ENCODE measurements at places on chromosomes 6 and 20. TPM values are rescaled to one million over a fixed set of nuclear protein-coding genes. Genes with fewer than 3 reads are reported as not detected.

Gene PRSS35
- not detected for total RNA-seq

- no peaks in the 10 kb centered on the region for H3K4me1 ChIP-seq
- no peak overlapping the region for H3K4me3 ChIP-seq
- no peak for DNase-seq
- no peak overlapping the region for H3K27ac ChIP-seq
Observed at GRCh38 chr6:82183642-82184282, 63.8 kb downstream of the IBTK start.

GRCh38 chr6:6681075-6681849 lies 92.7 kb downstream of the LY86 start:
- H3K4me1 ChIP-seq: peaks cover 5% of the 10 kb centered on the region
- no peak for DNase-seq
- no peak overlapping the region for H3K4me3 ChIP-seq

Gene LTA
- total RNA-seq: not detected

- peaks cover 8% of the 10 kb centered on the region for H3K36me3 ChIP-seq
- no peak overlapping the region for H3K4me3 ChIP-seq
- no peak for DNase-seq
Observed at GRCh38 chr6:156832669-156833068, 55.5 kb downstream of the ARID1B start.

Gene CD109
- total RNA-seq: 3.2 TPM

Gene FGD2
- 292 TPM for total RNA-seq

DNA sequence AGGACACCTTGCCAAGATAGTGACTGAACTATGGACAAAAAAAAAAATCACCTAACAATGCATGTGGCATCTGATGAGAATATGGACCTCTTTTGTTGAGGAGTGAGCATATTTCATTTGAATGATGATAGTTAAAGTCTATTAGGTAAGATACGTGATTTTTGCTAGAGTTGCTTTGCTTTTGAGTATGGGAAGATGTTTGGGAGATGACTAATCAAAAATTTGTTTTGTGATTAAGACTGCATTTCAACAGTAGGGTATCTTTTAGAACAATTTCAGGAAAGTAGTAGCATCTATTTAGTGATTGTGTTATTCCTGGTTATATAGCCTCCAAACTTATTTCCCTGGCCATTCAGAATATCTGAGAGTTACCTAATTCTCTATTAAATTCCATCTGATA lies 878.6 kb upstream of the CITED2 start:
- no peaks in the 10 kb centered on the region for H3K4me1 ChIP-seq
- no peak for DNase-seq
- no peak overlapping the region for H3K4me3 ChIP-seq
- no peaks in the 10 kb centered on the region for H3K27me3 ChIP-seq
- H3K27ac ChIP-seq: no peak overlapping the region

Gene GMNN
- 14.0 TPM for total RNA-seq

GRCh38 chr20:62590309-62591121 lies 51.8 kb upstream of the SLCO4A1 start:
- H3K27ac ChIP-seq: no peak overlapping the region
- H3K4me1 ChIP-seq: no peaks in the 10 kb centered on the region
- H3K4me3 ChIP-seq: no peak overlapping the region
- DNase-seq: no peak

GRCh38 chr6:106961136-106961535 lies 13.4 kb downstream of the CD24 start:
- H3K4me3 ChIP-seq: no peak overlapping the region

DNA sequence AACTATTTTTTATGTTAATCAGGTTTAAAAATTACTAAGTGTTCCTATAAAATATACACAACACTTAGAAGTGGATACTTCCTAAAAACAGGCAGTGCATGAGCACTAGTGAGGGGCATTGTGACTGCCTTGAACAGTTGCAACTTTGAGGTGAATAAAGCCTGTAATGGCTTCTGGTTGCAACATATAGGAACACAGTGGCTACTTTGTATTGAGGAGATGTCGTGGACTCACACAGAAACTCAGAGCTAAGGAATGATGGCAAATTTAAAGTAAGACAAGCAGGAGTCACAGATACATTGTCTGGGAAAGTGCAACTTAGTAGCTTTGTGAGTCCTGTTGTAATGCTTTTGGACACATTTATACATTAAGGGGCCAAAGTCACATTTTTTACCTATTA lies 861 bp upstream of the HLA-A start:
- no peaks in the 10 kb centered on the region for H3K36me3 ChIP-seq
- H3K4me1 ChIP-seq: no peaks in the 10 kb centered on the region

DNA sequence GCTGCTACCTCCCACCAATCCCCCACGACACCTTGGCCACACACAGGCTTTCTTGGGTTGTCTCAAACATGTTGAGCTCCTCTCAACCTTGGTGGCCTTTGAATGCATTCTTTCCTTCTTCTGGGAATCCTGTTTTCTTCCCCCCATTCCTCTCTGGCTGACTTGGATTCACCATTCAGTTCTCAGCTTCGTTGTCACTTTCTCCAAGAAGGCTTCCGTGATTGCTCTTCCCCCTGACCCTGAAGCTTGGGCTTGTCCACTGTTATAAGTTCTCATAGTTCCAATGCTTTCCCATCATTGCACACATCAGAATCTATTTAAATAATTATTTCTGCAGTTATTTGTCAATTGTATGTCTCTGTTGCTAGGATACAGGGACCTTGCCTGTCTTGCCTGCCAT lies 64.2 kb downstream of the RBM38 start:
- no peak for DNase-seq
- H3K36me3 ChIP-seq: no peaks in the 10 kb centered on the region
- no peaks in the 10 kb centered on the region for H3K27me3 ChIP-seq
- H3K4me3 ChIP-seq: no peak overlapping the region

DNA sequence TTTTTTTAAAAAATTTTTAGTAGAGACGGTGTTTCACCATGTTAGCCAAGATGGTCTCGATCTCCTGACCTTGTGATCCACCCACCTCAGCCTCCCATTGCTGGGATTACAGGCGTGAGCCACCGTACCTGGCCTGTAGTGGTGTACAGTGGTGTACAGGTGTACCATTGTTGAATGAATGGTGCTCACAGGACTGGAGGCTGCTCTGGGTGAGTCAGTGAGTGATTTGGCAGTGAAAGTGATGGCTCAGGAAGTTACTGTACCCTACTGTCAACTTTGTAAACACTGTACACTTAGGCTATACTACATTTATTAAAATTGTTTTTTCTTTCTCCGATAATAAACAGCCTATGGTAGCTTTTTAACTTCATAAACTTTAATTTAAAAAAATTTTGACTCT lies 122.8 kb upstream of the EEF1E1 start:
- no peaks in the 10 kb centered on the region for H3K4me1 ChIP-seq
- no peak overlapping the region for H3K27ac ChIP-seq
- H3K27me3 ChIP-seq: no peaks in the 10 kb centered on the region
- DNase-seq: no peak

DNA sequence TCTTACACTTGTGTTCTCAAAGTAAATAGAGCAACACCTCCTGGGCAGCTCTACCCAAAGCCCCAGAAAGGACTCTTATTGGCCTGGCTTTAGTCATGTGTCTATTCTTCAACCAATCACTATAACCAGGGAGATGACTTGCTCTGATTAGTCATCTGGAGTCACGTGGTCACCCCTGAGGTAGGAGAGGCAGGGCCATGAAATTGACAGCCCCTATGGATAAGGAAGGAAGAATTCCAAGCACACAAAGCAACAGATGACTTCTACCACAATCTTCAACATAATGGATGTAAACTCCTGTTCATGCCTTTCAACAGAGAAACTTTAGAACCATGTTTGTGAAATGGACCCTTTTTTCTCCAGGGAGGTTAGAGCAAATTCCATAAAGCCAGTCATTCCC lies 24.6 kb upstream of the EYA2 start:
- no peak overlapping the region for H3K27ac ChIP-seq
- no peak overlapping the region for H3K4me3 ChIP-seq
- H3K4me1 ChIP-seq: no peaks in the 10 kb centered on the region
- no peaks in the 10 kb centered on the region for H3K36me3 ChIP-seq
- H3K27me3 ChIP-seq: no peaks in the 10 kb centered on the region
- DNase-seq: no peak

DNA sequence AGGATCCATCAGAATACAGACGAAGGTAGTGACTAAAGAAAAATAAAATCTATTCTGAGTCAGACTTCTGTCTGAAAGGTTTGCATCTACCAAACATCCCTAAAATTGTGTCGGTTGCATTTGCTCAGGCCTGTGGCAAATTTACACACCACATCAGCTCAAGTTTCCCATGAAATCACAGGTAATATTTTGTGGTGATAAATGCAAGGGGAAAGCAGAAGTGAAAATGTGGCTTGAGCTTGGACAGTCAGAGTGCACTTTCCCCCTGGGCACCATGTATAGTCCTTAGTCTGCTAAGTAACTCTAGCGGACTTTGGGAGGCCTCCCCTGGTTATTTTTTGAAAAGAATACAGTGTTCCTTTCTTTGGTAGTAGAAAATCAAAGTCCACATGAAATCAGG lies 159.1 kb downstream of the PKHD1 start:
- H3K36me3 ChIP-seq: no peaks in the 10 kb centered on the region
- H3K27me3 ChIP-seq: no peaks in the 10 kb centered on the region
- H3K27ac ChIP-seq: no peak overlapping the region
- H3K4me3 ChIP-seq: no peak overlapping the region
- no peak for DNase-seq

DNA sequence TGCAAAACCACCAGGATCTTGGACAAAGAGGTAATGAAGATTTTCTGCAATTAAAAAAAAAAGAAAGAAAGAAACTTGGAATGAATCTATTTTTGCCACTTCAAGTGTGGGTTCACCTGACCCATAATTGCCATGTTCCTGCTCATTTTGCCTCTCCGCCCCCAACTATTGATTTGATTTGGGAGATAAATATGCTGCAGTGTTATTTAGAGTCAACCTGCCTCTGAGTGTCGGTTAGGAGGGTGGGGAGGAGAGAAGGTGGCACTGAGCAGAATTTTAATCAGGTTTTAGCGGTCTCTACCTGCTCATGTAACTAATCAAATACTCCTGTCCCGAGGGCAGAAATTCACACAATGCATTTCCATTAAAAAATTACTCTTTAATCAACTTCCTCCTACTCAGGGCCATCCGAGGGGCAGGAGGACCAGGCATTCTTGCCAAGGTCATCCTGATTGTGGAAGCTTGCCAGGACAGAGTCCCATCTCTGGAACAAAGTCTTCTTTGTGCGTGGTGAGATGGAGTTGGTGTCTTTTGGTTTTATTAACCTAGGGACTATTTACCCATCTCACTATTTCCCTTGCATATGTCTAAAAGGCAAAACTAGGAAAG lies 300.1 kb downstream of the CDH26 start:
- H3K27me3 ChIP-seq: no peaks in the 10 kb centered on the region
- H3K4me1 ChIP-seq: no peaks in the 10 kb centered on the region
- no peak overlapping the region for H3K4me3 ChIP-seq
- no peak overlapping the region for H3K27ac ChIP-seq

- no peaks in the 10 kb centered on the region for H3K36me3 ChIP-seq
- H3K4me1 ChIP-seq: peaks cover 8% of the 10 kb centered on the region
- no peak for DNase-seq
- H3K27ac ChIP-seq: no peak overlapping the region
- H3K4me3 ChIP-seq: no peak overlapping the region
Observed at GRCh38 chr20:63745424-63745805, 5.8 kb downstream of the SLC2A4RG start.

DNA sequence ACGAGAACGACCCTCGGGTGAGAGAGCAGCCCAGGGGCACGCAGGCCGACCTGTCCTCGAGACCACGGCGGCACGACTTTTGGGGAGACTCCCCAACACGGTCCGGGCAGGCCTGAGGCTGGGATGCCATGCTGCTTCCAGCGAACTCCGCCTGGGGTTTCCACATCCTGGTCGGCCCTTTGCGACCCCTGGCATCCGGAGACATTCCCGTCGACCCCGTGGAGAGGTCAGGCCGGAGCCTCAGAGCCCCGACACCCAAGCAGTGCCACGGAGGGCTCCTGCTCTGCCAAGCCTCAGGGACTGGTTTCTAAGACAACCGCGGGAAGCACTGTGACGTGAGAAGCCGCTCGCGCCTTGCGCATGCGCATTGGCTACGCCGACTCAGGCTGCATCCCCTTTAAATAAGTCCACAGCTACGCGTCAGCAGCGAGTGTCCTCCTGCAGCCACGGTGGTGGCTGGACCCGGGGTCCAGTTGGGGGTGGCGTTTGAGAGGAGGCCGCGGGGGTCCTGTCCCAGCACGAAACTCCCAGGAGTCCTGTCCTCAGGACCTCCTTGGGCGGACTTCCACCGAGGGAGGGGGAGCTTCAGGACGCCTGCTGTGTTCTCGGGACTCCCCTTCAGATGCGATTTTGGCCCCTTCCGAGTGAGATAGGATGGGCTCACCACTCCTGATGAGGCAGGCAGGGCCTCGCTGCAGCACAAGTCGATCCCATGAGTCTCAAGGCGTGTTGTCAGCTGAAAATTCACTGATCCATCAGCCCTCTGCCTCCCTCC lies 1089.3 kb upstream of the DEFB115 start:
- no peaks in the 10 kb centered on the region for H3K27me3 ChIP-seq
- H3K36me3 ChIP-seq: no peaks in the 10 kb centered on the region
- no peak overlapping the region for H3K4me3 ChIP-seq
- DNase-seq: no peak

Gene TFAP2D
- total RNA-seq: not detected

- H3K27me3 ChIP-seq: no peaks in the 10 kb centered on the region
- no peak for DNase-seq
- no peaks in the 10 kb centered on the region for H3K36me3 ChIP-seq
- no peak overlapping the region for H3K4me3 ChIP-seq
- H3K4me1 ChIP-seq: no peaks in the 10 kb centered on the region
Observed at GRCh38 chr6:107697682-107698081, 126.4 kb downstream of the SCML4 start.

DNA sequence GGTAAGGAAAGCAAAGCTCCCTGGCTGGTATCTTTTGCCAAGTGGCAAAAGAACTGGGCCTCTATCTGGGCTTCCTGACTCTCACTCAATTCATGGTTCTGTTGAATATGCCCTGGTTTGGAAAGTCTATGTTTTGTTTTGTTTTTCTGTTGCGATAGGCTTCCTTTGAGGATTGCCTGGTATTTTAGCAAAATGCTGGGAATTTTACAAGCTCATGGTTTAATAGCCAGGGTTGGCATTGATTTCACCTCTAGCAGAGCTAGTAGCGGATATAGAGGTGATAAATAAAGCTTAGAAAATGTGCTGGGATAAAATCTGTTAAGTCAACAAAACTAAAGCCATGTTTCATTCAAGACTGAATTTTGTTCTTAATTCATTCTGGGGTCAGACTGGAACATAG lies 109.9 kb downstream of the RNF144B start:
- no peak overlapping the region for H3K27ac ChIP-seq
- no peaks in the 10 kb centered on the region for H3K36me3 ChIP-seq
- H3K27me3 ChIP-seq: no peaks in the 10 kb centered on the region
- DNase-seq: no peak
- H3K4me3 ChIP-seq: no peak overlapping the region

Gene SLC17A9
- total RNA-seq: 19.0 TPM

DNA sequence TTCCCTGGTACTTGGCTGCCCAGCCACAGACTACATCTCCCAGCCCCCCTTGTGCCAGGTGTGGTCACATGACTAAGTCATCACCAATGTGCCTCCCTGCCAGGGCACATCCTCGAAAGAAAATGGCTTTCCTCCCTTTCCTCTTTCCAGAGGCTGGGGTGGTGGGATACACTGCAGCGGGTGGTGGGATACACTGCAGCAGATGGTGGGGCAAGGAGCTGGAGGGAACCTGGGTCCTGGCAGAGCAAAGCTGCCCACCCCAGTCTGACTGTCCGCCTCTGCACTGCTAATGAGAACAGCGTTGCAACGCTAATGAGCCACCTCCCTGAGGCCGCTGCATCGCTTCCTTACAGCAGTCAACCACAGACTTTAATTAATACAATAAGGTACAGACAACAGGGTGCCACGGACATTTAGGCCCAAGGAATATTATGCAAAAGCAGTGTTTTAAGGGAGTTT lies 125.3 kb downstream of the PREX1 start:
- no peaks in the 10 kb centered on the region for H3K4me1 ChIP-seq
- H3K4me3 ChIP-seq: no peak overlapping the region
- H3K36me3 ChIP-seq: no peaks in the 10 kb centered on the region
- H3K27me3 ChIP-seq: no peaks in the 10 kb centered on the region
